AG04449 (cell line): ENCODE measurements at places on chromosomes 7 and 10.

DNA sequence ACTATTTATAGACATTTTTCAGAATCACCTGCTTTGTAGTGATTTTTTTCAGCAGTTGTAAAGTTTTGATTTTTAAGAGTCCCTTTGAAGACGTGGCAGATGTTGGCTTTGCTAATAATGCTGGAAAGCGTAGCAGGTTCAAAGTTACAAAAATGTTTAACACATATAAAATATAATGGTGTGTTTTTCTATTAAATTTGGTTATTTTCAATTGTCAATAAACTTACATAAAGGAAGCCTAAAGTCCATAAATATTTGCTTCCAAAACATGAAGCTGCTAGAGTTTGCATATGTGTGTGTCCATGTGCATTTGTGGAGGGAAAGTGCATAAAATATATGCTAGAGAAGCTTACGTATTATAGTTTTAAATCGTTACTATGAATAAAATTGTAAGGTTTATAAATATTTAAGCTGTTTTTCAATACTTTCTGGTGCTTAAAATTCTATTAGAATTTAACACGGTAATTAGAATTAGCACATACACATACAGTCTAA lies 3.7 kb downstream of the MEOX2 start:
- no peak for DNase-seq

GRCh38 chr10:132037676-132037975 lies 28.1 kb upstream of the JAKMIP3 start:
- no peak for DNase-seq

DNA sequence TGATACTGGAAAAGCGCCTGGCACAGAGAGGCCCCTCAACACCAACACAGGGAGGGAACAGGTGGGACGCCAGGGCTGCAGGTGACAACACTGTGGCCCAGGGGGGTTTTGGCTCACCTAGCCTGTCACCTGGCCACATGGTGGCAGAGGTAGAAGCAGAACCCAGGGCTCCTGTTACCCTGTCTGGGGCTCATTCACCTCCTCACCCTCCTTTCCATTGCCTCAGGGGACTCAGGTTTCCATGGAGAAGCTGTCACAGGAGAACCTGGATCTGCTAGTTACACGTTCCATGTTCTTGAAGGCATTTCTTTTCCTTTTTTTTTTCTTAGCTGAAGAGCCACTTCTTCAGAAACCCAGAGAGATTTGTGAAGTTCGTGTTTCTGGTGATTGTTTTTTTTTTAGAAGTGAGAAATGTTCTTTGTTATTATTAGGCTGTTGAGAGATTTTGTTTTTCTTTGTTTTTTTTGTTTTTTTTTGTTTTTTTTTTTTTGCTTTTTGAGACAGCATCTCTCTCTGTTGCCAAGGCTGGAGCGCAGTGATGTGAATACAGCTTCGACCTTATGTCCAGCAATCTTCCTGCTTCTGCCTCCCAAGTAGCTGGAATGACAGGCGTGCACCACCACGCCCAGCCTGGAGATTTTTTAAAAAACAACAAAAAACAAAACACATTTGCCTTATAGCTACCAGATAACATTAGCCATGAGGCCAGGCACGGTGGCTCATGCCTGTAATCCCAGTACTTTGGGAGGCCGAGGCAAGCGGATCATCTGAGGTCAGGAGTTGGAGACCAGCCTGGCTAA lies 16.0 kb downstream of the DENND2A start:
- DNase-seq: no peak

- no peak for DNase-seq
Observed at GRCh38 chr10:1631282-1631681, 106.0 kb downstream of the ADARB2 start.

DNA sequence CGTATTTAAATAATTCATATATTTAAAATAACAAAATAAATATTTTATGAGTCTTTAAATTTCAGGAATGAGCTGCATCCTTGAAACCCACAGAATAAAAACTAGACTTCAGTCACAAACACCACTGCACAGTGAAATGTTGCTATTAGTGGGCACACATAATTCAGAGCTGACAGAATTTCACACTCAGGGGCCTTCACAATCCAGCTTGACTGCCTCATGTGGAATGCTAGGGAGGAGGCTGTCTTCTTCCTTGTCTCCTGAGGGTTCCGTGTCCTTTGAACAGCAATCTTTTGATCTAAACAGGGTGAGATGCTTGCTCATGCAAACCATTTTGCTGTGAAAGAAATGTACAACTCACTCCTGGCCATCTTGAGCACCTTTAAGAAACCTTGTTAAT lies 346.7 kb downstream of the CCSER2 start:
- no peak for DNase-seq

GRCh38 chr7:148732862-148733261 lies 34.2 kb downstream of the CUL1 start:
- DNase-seq: no peak

GRCh38 chr10:112438356-112438755 lies 8.4 kb downstream of the ZDHHC6 start:
- no peak for DNase-seq

DNA sequence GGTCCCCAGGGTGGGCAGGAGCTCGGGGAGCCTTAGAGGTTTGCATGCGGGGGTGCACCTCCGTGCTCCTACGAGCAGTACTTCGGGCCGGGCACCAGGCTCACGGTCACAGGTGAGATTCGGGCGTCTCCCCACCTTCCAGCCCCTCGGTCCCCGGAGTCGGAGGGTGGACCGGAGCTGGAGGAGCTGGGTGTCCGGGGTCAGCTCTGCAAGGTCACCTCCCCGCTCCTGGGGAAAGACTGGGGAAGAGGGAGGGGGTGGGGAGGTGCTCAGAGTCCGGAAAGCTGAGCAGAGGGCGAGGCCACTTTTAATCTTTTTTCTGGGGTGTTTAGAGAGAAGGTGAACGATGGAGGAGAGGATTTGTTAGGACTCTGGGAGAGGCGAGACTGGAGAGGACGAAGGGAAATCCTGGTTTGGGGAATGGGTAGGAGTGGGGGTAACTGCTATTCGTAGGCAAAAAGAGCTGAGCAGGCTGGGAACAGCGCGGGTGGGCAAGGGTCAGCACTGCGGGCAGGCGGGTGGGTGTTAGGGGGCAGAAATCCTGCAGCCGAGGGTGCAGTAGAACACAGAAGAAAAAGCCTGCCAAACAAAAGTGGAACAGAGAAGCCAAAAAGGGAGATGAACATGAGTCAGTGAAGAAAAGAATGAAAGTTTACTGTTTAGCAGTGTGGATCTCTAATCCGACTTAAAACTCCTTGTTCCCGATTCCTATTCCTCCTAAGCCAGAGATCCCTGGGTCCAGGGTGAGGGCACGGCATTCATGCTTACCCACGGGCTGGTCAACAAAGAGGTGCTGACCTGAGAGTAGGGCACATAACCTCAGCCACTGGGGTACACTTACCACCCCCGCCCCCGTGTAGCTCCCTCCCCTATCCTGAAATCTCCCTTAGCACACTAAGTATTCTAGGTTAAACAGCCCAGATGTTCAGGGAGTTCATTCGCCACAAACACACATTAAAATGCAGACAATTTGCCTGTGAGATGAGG lies 26.9 kb downstream of the PRSS2 start:
- DNase-seq: no peak

GRCh38 chr10:86929468-86930380 lies 27.7 kb downstream of the MMRN2 start:
- DNase-seq: no peak

GRCh38 chr10:97564776-97565175 lies 7.8 kb upstream of the ANKRD2 start:
- no peak for DNase-seq

GRCh38 chr10:113133497-113134115 lies 183.6 kb downstream of the TCF7L2 start:
- DNase-seq: peak; percentile 76

DNA sequence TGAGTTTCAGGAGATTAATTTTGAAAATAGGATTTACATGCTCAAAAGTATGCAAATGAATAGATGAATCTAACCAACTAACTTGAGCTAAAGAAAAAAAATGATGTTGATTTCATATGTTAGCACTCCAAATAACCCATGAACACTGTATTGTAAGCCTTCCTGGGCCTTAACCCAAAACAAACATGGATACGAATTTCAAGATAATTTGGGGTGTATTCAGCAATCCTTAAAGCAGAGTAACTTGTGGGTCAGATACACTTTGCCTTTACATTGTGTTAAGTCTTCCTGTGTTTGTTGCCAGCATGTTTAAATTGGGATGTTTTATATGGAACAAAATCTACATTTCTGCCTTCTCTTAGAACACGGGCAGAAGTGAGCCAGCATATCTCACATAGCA lies 124.2 kb upstream of the WDR11 start:
- DNase-seq: no peak
